ENCODE measurements at places on chromosomes 3 and 15.

GRCh38 chr3:51340013-51340829 lies 44.9 kb upstream of the MANF start:
- no peak for DNase-seq

DNA sequence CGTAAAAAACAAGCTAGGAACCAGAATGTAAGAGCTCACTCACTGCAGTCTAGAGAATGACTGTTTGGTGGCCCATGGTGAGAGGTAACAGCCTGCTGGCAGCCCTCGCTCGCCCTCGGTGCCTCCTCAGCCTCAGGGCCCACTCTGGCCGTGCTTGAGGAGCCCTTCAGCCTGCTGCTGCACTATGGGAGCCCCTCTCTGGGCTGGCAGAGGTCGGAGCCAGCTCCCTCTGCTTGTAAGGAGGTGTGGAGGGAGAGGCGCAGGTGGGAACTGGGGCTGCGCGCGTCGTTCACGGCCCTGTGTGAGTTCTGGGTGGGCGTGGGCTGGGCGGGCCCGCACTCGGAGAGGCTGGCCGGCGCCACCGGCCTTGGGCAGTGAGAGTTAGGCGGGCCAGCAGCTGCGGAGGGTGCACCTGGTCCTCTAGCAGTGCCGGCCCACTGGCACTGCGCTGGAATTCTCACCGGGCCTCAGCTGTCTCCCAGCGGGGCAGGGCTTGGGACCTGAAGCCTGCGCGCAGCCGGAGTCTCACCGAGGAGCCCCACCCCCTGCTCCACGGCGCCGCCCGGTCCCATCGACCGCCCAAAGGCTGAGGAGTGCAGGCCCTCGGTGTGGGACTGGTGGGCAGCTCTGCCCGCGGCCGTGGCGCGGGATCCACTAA lies 420.6 kb downstream of the RBMS3 start:
- no peak for DNase-seq

DNA sequence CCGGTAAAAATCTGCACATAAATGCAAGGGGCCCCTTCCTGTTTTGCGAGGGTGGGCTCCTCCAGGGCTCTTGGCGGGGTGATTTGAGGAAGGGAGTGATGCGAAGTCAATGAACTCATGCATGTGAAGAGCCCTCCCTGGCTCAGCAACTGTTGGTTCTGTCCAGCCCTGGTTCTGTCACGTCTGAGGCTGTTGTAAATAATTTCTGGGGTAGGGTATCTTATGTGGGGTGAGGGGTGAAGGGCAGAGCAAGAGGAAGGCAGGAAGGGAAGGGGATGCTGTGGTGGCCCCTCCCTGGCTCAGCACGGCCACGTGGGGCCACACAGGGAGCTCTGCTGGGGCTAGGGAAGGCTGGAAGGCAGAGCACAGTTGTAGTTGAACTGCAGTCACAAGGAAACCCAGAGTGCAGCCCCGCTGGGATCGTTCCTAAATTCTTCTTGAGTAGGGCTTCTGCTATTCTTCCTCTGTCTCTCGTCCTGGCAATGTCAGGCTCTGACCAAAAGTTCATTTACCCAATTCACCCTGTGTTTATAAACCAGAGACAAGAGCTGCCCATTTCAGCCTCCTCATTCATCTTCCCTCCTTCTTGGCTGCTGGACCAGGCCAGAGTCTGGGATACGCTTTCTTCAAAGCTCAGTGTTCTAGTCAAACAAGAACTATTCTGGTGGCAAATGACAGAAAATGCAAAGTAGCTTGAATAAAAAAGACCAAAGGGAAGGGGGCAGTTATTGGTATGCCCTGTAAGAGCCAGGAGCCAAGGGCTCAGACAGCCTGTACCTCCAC lies 14.8 kb upstream of the TOPBP1 start:
- no peak for DNase-seq

GRCh38 chr3:144754076-144754783 lies 782.6 kb downstream of the DIPK2A start:
- DNase-seq: no peak

DNA sequence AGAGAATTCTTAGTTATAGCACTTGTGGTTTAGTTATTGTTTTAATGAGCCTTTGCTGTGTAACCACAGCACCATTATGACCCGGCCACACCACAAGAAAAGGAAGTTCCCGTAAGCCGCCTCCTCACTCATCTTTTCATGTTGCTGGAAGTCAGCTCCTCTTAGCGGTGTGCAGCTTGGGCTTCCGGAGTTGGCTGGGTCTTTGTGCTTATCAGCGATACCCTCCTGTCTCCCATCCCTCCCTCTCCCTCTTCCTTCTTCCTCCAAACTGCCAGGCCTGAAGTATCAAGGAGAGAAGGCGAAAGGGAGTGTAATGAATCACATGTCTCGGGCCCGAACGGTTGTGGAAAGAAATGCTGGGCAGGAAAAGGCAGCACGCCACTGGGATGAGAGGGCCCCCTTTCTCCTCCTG lies 353.5 kb downstream of the MCTP2 start:
- DNase-seq: no peak

DNA sequence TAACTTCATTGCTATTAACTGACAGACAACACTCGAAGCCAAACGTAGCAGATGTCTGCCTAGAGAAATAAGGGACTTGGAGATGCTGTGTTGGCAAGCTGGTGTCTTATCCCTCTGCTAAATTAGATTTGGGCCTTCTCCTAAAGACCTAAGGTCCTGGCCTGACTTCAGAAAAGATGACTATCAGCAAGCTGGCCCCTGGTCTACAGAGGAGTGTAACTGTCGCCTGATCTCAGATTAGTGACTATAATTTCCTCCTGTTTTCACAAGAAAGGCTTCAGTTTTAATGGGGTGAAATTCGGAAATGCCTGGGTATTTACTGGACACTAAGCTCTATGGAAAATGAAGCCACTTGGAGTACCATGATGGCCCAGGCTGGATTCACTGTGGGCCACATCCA lies 53.1 kb upstream of the SLC7A14 start:
- no peak for DNase-seq

DNA sequence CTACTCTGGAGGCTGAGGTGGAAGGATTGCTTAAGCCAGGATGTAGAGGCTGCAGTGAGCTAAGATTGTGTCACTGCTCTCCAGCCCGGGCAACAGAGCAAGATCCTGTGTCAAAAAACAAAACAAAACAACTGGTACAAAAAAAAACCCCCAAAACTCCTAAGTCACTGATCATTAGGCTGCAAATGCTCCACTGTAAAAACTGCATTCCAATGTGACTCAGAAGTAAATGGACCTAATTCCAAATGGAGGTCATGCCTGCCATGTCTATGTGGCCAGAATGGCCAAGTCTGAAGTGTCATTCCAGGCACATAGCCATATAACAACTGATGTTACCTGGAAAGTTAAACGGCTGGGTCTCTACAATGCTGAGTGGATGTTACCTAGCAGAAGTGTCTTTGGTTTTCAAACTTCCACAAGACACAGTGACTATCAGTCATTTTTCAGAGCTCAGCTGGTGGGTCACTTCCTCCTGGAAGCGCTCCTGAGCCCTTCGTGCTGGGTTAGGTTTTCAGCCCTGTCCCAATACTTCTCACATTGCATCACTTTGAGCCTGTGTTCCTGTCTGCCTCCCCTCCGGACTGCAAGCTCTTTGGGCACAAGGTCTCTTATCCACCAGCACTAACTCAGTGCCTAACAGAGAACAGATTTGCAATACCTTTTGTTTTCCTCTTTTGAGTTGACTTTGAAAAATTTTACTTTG lies 10.6 kb downstream of the FSTL1 start:
- DNase-seq: no peak

DNA sequence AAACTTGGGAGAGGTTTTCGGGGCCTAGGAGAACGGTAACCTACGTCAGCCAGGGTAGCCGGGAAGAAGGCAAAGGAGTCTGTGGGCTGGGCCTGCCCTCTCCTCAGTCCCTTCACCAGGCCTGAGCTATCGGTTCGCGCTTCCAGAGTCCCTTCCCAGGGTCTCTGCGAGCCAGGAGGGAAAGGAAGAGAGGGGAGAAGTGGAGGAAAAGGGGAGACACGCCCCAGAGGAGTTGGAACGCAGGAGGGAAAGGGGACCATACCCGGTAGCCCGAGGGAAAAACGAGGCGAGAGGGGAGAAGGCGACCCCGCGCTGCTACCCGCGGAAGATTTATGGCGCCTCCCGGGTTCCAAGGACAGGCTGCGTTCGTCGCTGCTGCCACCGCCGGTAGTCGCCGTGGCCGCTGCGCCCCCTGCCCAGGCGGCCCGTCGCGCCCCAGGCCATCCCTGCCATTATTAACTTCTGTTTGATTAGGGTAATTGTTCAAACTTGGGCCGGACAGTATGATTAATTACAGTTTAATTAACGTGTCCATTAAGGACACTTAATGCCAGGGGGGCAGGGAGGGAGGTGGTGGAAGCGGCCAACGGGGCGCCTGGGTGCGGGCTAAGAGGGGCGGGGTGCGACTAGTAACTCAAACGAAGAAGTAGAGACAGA lies 3.4 kb upstream of the SKOR1 start:
- no peak for DNase-seq

GRCh38 chr3:31234145-31234544 lies 298.6 kb upstream of the STT3B start:
- DNase-seq: no peak

DNA sequence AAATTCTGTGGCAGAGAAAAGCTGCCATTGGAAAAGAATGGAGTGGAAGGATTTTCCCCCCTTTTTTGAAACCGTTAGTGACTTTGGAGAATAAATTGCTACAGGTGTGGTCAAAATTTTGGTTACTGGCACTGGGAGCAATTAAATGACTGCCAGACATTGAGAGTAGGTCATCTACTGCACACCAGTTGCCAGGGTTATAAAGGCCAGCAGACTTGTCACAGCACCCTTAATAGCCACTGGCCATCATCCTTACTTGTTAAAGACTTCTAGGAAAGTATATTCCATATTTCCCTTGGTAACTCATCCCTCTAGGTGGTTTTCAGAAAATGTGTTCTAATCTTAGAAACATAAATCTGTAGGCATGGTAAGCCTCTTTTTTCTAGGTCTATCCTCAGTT lies 8.0 kb downstream of the PIK3CA start:
- DNase-seq: no peak

DNA sequence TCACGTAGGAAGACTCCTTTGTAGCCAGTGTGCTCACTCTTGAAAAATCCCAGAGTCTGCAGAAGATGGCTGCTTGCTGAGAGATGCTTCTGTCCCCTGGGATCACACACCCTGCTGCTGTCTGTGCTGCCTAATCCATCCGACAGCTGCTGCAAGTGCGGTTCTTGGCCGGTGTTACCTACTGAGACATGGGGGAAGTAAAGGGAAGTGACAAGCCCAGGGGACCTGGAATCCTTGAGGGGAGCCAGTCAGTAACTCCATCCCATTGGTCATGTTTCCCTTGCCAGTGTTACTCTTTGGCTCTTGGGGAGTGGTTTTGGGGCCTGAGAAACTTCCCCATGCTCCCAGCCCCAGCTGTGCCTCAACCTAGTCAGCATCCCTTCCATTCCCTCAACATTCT lies 8.3 kb upstream of the CPNE9 start:
- DNase-seq: no peak

DNA sequence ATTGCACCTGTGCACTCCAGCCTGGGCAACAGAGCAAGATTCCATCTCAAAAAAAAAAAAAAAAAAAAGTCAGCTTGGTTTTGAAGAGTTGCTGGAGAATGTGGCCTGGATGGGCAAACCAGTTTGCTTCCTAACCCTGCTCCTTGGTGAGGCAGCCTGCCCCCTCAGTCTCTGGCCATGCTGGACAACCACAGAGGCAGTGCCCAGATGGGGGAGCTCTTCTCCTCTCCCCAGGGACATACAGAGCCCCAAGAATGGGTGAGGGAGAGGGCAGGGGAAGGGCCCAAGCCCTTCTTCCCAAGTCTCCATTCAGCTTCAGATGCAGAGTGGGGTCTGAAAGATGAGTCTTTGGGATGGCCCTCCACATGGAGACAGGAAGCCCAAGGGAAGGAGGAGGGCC lies 27.9 kb downstream of the CD276 start:
- DNase-seq: no peak

DNA sequence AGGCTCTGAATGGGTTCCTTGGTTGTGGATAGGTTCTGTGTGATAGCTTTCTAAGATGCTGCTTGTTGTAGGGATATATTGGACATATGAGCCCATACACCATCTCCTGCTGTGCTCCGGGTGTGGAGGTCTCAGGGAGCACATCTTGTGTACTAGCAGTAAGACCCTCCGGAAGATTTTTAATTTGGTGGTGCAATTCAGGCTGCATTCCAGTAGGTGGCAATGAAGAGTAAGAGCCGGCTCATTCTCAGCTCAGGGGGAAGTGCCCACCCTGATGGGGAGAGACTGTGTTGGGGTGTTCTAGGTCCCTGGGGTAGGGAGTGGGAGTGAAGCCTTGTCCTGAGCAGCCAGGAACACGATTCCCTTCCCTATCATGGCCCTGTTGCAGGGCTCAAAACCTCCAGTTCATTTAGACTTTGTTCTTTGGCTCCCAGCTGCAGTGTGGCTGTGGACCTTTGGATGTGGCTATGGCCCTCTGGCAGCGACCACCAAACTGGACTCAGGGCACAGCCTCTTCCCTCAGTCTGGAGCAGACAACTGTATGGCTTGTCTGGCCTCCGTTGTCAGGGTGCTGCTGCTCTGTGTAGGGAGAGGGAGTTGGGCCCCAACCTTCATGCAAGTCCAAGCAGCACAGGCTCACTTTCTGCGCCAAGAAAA lies 104.7 kb downstream of the UNC13C start:
- DNase-seq: no peak

GRCh38 chr15:23083115-23083514 lies 43.7 kb upstream of the TUBGCP5 start:
- DNase-seq: no peak
